ENCODE measurements at places on chromosomes 11 and 22.

GRCh38 chr11:120527111-120527761 lies 15.7 kb downstream of the GRIK4 start:
- no peak for DNase-seq

- DNase-seq = no peak
Observed at GRCh38 chr11:1735271-1735670, 15.1 kb downstream of the IFITM10 start.

- DNase-seq = no peak
Observed at GRCh38 chr11:77413850-77414460, 59.9 kb downstream of the PAK1 start.

DNA sequence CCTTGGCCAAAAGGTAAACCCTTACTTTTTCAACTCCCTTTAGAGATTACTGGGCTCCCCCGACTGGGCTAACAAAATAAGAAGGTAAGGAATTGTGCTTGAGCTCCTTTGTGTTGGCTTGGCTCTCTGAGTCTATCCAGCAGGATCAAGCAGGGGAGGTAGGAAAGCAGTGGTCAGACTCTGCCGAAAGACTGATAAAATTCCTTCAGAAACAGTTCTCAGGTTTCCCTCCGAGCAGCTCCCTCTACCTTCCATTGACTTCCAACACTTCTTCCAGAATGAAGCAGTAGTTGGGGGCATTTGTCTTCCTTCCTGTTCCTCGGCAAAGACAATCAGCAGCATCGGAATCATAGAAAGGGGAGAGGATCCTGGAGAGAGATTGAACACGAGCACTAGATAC lies 16.1 kb upstream of the CARD18 start:
- no peak for DNase-seq

DNA sequence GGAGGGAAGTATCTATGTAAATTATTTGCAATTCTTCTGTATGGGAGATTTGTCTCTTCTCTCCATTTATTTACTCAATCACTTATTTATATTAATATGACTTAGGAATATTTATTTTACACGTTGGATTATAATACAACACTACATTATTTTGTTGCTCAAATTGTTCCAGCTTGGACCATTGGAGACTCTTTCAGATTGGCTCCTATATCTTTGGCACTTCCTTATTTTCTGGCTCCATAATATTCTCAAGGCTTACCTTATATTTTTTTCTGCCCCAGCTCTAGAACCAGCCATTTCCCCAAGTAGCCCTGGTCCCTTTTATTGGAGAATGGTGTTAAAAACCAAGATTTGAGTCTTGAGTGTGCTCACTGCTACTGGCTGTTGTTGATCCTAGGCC lies 101.9 kb downstream of the LRRC32 start:
- no peak for DNase-seq

- DNase-seq = no peak
Observed at GRCh38 chr11:33389635-33390034, 132.5 kb downstream of the HIPK3 start.

- DNase-seq = no peak
Observed at GRCh38 chr22:17911312-17911705, 113.1 kb downstream of the MICAL3 start.

DNA sequence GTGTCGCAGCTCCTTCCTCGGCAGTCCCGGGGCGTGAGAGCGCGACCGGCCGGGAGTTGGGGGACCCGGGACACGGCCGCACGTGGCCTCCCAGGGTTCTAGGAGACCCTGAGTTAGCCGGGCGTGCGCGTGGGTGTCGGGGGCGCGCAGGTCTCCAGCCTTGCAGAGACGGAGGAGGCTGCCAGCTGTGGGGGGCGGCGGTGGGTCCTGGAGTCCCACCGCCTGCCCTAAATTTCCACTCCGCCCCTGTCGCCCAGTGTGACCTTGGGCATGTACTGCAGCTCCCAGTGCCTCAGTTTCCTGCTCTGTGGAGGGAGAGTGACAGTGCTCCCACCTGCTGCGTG lies 18.8 kb downstream of the RRP7A start:
- no peak for DNase-seq

DNA sequence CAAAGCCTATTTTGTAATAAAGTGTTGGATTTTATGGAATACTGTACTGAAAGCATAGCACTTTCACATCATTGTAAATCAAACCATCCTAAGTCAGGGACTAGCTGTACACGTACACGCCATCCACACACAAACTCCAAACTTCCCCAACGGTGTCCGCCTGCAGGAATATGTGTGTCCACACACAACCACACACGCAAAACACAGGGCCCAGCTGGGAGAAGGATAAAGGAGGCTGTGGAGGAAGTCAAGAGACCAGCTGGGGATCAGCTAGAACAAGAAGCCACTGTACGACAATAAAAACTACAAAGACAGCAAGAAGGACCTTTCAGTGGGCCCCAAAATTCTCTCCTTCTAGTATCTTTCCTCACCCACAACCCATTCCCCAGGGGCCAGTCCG lies 1.6 kb downstream of the TRIM29 start:
- DNase-seq = no peak

- no peak for DNase-seq
Observed at GRCh38 chr11:84310268-84310667, 1024.1 kb upstream of the CCDC90B start.

GRCh38 chr11:79412761-79413160 lies 28.1 kb downstream of the TENM4 start:
- no peak for DNase-seq

- DNase-seq = no peak
Observed at GRCh38 chr11:34292111-34292510, 65.7 kb downstream of the ABTB2 start.

DNA sequence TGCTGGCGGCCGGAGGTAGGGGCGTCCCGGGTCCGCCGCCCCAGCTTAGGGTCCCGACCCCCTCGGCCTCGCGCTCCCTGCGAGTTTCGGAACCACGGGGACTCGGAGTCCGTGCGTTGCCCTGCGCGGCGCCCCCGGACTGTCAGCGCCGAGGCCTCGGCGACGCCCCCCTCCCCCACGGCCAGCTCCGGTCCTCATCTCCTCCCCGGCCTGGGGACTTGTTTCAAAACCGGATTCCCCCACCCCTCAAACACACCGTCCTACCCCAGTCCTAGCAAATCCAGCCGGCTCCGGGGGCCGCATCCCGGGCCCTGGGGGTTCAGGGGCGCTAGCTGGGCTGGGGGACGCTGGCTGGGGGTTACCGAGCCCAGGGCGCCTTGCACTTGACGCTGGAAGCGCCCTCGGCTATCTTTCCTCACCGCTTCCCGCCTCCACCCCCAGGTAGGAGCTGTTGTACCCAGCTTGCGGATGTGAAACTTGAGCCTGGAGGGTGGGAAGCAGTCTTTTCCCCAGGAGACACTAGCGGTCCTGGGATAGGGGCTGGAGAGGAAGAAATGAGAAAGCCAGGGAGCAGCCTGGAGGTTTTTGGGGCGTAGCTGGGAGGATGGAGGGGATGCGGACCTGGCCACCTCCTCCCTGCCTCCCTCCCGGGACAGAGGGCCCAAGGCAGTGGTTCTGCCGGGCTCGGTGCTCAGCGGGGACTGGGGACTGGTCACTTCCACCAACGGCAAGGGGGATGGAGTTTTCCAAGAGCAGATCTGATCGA lies 550 bp downstream of the FBLN1 start:
- no peak for DNase-seq

GRCh38 chr11:48150213-48150612 lies 66.4 kb upstream of the OR4B1 start:
- no peak for DNase-seq

DNA sequence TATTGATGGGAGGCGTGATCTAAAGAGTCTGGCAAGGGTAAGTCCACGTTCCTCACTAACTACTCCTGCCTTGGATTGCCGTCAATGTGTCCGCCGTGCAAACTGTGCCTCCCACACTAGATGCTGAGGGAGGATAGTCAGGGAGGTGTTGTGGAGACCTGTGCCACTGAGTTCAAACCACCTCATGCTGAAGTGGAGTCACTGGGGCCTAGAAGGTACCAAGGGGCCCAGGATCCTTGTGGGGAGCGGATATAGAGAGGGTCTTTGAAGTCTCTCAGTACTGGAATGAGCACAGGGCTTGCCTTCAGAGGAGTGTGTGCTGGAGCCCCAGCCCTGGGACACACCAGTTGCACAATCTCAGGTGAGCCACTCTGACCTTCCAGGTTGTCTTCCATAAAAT lies 27.1 kb upstream of the TMPRSS4 start:
- no peak for DNase-seq

DNA sequence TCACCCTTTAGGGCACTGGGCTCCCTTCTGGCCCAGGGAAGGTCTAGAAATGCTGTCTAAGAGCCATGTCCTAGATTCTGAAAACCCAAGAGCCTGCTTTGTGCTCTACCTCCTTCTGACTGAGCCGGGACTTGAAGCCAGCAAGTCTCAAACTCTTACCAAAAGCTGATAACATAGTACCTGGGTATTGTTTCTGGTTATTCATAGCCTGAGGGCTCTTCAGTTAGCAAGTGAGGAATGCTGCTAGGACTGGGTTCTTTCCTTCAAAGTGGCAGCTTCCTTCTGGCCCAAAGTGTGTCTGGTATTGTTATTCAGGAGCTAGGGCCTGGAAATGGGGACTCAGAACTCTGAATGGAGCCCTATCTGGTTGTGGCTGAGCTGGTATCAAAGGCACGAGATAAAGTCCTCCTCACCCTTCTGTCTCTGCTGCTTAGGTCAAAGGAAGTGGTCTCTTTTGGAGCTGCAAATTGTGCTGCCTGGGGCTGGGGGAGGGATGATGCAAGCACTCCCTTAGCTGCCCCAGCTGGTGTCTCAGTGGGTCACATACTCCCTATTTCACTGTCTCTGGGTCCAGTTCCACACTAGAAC lies 696.0 kb upstream of the CCDC179 start:
- no peak for DNase-seq

GRCh38 chr22:50473088-50473487 lies 1.7 kb downstream of the SBF1 start:
- DNase-seq = no peak

DNA sequence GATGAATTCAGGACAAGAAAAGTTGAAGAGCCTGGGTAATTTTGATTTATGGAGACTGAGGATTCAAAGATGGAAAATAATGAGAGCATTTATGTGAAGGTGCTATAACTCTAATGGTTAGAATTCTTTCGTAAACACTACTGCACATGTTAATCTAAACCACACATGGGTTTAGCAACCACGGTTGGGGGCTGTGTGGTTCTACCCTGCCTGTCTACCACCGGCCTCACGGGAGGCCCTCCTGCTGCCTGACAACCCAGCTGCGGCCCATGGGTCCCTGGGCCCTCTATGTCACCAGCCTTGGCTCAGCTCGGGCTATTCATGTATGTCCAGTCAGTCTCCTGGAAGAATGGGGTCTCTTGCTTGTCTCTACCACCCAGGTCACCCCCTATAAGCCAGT lies 68.5 kb upstream of the ARFGAP3 start:
- DNase-seq = no peak

DNA sequence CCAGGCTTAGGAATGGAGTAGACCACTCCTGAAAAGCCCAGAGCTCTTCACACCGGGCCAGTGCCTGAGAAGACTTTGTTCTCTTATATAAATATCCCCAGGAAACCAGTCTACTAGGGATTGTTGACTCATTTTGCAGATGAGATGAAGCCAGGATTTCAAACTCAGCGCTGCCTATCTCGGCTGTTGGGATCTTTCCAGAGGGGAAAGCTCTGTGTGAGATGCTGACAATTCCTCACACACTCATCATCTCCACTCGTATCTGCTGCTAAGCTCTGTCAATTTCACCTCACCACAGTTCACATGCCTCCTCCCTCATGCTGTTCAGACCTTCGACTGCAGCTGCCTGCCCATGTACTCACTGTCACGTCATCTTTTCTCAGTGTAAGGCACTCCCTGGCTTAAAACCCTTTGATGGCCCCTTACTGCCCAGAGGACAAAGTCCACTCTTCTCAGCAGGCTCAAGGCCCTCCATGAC lies 12.5 kb downstream of the USH1C start:
- DNase-seq = no peak

GRCh38 chr11:3147257-3147619 lies 17.9 kb downstream of the OSBPL5 start:
- no peak for DNase-seq

DNA sequence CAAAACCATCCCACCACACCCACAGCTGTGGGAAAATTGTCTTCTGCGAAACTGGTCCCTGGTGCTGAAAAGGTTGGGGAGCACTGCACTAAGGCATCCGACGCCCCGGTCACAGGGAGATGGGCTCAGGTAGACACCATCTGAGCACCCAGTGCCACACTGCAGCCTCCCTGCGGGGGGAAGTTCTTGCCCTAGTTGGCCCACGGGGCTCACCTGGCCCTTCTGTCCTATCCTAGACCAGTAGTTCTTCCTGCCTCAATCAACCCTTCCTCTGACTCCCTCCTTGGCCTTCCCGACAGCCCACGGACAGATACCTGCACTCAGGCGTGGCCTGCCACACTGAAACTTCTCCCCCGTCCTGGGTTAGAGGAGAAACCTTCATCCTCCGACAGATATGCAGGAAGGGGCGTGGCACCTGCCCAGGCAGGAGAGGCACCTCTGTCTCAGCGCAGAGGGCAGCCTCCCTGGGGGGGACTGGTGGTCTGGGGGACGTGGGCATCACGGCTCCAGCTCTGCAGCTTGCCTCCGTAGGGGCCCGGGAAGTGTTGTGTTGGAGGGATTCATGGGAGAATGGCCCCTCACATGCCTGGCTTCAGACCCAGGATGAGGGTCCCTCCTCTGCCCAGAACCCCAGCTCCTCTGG lies 4.5 kb downstream of the ANO9 start:
- DNase-seq = no peak

DNA sequence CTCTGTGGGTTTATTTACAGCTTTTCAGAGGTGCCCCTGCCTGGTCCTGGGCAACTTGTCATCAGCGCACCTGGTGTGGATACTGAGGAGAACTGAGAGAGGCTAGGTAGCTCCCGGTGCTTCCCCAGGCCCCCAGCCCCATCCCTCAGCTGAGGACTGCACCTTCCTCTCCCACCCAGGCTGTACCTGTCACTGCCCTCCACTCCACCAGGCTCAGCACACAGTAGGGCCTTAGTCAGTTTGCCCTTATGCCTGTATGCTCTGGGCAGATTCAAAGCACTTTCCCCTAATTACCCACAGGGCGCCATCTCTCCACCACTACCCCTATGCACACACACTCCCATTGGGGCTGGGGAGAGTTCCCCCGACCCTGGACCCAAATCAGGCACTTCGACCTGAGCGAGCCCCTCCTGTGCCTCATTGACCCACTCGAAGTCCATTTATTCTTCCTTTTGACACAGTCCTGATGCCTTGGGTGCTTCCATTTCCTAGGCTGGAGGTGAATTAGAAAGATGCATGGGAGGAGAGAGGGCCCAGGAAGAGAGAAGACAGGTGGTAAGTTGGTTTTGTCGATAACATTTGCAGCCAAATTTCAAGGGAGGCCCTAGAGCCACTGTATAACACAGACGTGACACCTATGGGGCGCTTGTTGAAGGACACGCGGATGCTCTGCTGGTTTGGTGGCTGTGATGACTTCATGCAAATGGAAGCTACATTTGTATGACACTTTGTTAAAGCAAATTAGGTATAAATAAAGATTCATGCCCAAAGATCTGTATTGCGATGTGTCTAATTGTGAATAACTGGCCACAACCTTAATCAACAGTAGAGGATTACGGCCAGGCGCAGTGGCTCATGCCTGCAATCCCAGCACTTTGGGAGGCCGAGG lies 13.8 kb upstream of the PICK1 start:
- DNase-seq = no peak

DNA sequence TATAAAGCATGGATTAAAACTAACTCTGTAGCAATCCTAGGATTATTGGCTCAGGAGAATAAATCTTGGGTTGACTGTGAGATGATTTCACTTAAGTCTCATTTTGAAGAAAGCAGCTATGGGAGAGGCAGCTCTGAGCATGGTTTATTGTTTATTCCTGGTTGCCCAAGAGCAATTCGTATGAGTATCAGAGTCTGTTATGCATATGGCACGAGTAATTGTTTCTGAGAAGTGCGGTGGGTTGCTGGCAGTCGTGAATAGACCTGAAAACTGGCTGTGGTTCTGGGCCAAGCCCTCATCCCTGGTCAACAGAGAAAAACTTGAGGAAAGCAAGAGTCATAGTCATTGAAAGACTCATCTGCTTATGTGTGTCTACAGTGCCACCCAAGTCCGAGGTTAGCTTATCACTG lies 26.8 kb downstream of the DIXDC1 start:
- DNase-seq = no peak

Measured in stimulated activated CD4-positive, alpha-beta T cell treated with anti-CD3 and anti-CD28 coated beads, Interleukin-12 subunit alpha, Interleukin-12 subunit beta, amount 100 ng/mL, for 24 hours (primary cell).